ENCODE measurements at places on chromosomes 7 and 10. TPM values are rescaled to one million over a fixed set of nuclear protein-coding genes. Genes with fewer than 3 reads are reported as not detected.

DNA sequence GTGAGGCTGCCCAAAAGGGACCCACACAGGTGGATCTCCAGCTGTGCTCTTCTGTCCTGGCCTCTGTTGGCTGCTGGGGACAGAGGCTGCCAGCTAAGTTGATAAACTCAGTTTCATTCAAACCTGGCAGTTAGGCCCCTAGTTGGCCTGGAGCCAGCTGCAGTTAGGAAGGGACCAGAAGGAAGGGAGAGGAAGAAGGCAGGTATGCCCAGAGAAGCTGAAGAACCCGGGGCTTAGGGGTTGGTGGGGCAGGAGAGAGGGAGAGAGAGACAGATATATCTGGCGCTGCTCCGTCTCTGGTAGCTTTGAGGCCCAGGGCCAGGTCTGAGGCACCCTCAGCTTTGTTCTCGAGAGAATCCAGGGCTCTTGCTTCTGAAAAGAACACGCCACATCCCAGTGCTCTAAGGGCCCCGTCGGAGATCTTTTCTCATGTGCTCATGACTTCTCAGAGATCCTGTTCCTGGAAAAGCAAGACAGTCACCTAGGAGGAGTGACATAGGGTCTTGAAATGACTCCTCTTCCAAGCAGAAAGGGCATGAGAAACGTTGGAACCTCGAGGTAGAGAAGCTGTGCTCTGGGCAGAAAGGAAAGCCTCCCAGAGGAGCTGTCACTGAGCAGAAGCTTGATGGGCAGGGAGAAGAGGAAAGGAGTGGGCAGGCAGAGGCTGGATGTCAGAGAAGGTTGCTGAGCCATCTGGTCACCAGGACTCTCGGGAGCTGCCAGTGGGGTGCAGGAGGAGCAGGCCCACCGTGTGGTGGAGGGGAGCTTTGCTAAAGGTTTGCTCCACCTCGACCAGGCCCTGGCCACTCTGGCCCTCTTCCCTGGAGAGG lies 153.6 kb downstream of the ARHGAP21 start:
- DNase-seq: no peak

DNA sequence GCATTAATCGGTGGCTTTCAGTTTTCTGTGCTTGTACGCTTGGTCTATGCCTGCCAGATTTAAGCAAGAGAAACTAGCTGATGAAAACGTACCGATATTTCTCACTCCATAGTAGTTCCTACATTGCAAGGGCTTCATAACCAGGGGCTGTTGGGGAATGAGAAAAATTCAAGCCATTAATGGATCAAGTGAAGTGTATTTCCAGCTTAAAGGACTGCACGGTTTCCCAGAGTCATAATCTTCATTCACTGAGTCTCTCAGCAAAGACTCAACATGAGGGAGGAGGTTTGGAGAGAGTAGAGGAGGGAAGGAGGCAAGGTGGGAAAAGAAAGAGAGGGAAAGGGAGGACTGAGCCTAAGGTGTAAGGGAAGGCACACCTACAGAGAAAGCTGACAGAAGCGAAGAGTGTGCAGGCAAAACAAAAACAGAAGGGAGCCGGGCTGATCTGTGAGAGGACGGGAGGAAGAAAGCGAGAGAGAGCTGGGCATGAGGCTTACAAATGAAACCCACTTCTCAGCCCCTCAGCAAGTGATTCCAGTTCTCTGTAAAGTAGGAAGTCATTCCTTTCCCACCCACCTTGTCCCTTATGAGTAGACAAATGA lies 625 bp downstream of the GIMAP2 start:
- DNase-seq: no peak

The OR2A5 gene
- total RNA-seq: not detected

- no peak for DNase-seq
Measured at GRCh38 chr10:124619802-124620490, 124.2 kb downstream of the FAM53B start.

GRCh38 chr7:71563276-71563675 lies 431.3 kb downstream of the GALNT17 start:
- DNase-seq: no peak

- peak; percentile 67 for DNase-seq
Measured at GRCh38 chr10:109978481-109978880, 29.3 kb upstream of the ADD3 start.

The CDNF gene
- 1.5 TPM for total RNA-seq

The RPEL1 gene
- total RNA-seq: 0.17 TPM

DNA sequence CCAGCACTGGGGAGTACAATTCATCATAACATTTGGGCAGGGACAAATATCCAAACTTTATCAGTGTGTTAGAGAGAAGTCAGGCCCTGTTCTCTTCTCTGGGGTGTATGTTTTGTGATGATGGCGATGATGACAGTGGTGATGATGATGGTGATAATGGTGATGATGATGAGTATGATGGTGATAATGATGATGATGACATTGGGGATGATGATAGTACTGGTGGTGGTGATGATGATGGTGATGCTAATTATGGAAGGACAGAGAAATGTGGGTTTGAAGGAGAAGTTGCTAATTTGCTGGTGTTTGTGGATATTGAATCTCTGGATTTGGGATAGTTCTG lies 64.0 kb downstream of the CAMK1D start:
- DNase-seq: no peak

The EBLN1 gene
- not detected for total RNA-seq

DNA sequence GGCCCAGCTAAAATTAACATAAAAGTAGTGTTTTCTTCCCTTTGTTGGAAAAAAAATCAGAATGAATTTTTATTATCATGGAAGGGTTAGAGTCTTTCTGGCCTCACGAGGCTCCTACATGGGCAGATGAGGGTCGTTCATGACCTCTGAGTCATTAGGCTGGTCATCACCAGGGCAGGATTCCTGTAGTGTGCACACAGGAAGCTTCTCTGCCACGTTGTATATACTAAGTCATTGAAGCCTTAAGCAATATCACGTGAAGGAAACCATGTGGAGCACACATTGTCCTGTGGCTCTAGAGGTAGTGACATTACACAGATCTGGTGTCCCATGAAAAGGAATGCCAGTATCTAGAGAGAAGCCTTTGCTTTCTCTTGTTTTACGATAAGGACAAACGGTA lies 84.7 kb upstream of the C1QL3 start:
- no peak for DNase-seq

- no peak for DNase-seq
Measured at GRCh38 chr10:6274484-6274883, 71.8 kb downstream of the PFKFB3 start.

DNA sequence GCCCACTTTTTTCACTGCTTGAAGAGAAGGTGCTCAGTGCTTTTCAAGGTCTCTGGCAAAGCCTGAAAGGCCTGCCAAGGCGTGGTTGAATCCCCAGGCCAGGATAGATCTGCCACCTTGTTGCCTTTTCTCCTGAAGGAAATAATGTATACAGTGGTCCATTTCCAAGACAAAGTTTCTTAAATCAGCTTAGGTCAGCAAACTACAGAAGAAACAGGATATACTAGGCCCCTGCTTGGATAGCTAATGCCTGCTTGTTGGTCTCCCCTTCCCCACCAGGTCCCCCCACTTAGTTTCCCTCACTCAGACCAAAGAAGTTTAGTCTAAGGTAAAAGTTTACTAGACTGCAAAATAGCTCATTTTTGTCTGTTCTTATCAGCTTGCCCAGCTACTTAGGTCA lies 19.9 kb downstream of the COL17A1 start:
- DNase-seq: no peak

- DNase-seq: no peak
Measured at GRCh38 chr10:126898460-126898859, 6.8 kb upstream of the DOCK1 start.

GRCh38 chr7:142799437-142799835 lies 28.7 kb downstream of the PRSS2 start:
- no peak for DNase-seq

DNA sequence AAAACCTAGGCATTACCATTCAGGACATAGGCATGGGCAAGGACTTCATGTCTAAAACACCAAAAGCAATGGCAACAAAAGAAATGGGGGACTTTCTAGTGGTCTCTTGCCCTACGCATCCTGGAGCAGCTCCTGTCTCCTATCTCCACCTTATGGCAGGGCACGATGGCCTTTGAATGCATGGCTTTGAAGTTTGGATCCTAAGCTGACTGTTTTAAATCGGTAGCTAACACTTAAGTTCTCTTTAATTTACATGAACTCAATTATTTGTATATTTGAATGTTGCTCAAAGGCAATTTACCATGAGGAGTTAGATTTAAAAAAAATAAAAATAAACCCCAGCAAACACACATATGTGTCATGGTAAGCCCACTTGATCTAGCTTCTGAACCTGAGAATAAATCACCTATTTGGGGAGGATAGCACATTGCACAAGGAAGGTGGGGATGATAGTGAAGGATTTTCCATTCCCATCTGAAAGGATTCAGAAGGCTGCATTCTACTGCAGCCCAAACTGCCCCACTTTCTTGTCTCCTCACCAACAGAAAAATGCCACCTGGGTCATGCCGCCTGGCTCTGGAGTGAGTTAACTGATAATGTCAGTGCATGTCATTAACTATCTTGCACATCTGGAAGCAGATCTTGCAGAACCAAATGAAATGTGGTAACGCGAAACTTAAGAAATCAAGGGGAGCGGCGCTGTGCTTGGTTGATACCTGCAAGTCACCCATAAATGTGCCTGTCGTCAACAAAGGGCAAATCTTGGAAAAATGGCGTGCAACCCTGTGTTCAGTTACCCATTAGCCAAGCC lies 12.4 kb downstream of the KLF6 start:
- DNase-seq: no peak

DNA sequence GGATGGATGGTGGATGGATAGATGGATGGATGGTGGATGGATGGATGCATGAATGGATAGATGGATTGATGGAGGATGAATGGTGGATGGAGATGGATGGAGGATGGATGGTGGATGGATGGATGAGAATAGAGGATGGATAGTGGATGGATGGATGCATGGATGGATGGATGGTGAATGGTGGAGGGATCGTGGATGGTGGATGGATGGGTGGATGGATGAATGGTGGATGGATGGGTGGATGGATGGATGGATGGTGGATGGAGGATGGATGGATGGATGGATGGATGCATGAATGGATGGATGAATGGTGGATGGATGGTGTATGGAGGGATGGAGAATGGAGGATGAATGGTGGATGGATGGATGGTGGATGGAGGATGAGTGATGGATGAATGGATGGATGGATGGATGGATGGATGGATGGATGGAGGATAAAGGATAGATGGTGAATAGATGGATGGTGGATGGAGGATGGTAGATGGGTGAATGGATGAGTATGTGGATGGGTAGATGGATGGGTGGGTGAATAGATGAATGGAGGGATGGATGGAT lies 76.3 kb downstream of the PDGFA start:
- no peak for DNase-seq

- DNase-seq: peak; percentile 60
Measured at GRCh38 chr10:29482591-29483431, 152.0 kb downstream of the SVIL start.

GRCh38 chr7:102313997-102314780 lies 27.5 kb downstream of the SH2B2 start:
- no peak for DNase-seq

All from fibroblast of lung (primary cell).